Stimulated activated CD8-positive, alpha-beta memory T cell treated with anti-CD3 and anti-CD28 coated beads, Interleukin-2, amount 100 ng/mL, for 48 hours (primary cell): ENCODE measurements at places on chromosomes 3 and 15.

DNA sequence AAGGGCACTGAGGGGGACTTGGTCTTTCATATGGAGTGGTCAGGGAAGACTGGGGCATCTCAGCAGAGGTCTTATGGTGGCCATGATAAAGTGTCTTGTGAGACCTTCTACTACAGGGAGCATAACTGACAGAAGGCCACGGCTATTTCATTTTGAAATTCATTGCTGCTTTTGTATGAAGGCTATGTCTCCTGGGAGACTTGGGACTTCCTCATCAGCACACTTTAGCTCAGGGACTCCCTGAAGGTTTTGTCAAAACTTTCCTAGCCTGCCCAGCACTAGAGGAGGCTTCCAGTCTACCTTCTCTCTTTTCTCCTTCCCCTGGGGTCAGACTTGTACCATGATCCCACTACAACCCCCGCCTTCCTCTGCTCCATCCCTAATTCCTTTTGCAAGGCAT is 77.2 kb upstream of the RASGRF1 start:
- DNase-seq = no peak

DNA sequence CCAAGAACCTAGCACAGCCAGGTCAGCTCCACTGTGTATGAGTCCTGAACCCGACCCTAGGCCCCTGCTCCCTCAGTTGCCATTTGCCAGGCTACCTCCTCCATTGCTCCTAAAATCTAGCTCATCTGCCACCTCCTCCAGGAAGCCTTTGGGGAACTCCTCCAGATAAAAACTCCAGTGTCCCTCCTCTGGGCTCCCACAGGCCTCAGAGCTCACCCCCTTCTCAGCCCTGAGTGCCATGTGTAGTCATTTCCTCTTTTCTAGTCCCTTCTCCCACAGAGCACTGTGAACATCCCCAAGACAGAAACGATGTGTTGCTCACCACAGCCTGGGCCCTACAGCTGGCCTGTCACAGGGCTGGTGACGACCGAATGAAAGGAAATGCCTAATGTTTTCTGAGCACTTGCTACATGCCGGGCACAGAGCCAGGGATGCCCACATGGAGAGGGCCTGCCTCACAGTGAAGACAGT is 61.0 kb downstream of the IQSEC1 start:
- DNase-seq = no peak

GRCh38 chr3:115947325-115947724 is 324.0 kb downstream of the GAP43 start:
- DNase-seq = no peak

- no peak for DNase-seq
Observed at GRCh38 chr3:153652076-153652475, 469.1 kb upstream of the ARHGEF26 start.

DNA sequence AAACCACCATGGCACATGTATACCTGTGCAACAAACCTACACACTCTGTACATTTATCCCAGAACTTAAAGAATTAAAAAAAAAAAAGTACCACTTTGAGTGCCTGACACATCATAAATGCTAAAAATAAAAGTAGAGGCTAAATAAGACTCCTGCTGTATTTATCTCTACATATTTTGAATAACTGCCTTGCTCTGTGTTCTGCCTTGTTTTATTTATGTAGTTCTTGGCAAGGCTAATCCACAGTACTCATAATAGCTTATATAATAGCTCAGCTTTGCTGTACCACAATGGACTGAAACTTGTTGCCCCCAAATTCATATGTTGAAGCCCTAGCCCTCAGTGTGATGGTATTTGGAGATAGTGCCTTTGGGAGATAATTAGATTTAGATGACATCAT is 95.4 kb upstream of the ADAMTS9 start:
- no peak for DNase-seq

DNA sequence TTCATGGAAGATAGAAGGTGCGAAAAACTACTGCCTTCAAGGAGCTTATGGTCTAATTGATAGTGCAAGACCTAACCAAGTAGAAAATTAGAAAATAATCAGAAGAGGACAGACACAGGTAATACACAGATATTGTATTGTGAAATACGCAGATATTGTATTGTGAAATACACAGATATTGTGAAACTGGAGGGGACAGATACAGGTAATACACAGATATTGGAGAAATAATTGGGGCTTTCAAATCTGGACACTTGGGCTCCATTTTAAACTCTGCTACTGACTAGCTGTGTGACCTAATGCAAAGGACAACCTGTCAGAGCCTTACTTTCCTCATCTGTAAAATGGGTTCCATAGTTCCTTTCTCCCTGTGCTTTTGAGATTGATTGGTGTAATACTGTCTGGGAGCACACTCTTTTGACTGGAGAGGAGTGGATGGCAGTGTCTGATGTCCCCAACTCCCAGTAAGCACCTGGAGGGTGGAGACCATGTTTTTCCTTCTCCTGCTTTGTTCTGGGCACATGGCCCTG is 272.8 kb downstream of the TLE3 start:
- no peak for DNase-seq

GRCh38 chr3:145698250-145698649 is 462.7 kb downstream of the PLOD2 start:
- no peak for DNase-seq

GRCh38 chr3:185797993-185798830 is 26.6 kb downstream of the IGF2BP2 start:
- no peak for DNase-seq

GRCh38 chr3:125203731-125204130 is 8.8 kb downstream of the SLC12A8 start:
- no peak for DNase-seq

DNA sequence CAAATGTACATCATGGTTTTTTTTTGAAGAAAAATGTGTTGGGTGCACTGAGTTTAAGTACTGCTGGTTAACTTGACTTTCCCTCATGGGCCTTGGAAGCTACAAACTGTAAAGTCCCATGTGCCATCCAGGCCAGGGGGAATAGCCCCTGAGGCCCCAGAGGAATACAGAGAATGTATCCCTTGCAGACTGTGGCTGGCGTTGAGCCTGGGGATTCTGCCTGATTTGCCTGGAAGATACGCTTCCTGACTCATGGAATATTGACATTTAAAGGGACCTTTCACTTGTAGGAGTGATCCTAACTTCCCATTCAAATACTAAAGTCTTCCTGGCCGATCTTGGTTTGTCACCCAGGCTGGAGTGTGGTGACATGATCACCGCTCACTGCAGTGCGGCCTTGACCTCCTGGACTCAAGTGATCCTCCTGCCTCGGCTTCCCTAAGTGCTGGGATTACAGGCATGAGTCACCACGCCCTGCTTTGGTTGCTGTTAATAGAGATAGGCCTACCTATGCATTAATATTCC is 42.0 kb downstream of the ADAMTSL3 start:
- no peak for DNase-seq

DNA sequence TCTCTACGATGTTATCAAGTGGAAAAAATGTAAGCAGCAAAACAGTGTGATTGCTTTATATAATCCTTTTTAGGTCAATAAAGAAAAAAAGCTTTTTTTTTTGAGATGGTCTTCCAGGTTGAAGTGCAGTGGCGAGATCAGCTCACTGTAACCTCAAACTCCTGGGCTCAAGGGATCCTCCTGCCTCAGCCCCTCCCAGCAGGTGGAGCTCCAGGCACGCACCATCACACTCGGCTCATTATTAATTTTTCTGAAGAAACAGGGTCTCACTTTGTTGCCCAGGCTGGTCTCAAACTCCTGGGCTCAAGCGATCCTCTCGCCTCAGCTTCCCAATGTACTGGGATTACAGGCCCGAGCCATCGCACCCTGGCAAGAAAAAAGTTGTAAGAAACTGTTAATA is 17.3 kb downstream of the RNF168 start:
- no peak for DNase-seq

- no peak for DNase-seq
Observed at GRCh38 chr15:48914717-48915116, 36.8 kb downstream of the EID1 start.

GRCh38 chr3:186844908-186845307 is 2.4 kb downstream of the ADIPOQ start:
- DNase-seq = no peak

- DNase-seq = no peak
Observed at GRCh38 chr3:4494895-4495264, 1.7 kb downstream of the ITPR1 start.

- no peak for DNase-seq
Observed at GRCh38 chr15:88266170-88266569, 9.6 kb upstream of the NTRK3 start.

DNA sequence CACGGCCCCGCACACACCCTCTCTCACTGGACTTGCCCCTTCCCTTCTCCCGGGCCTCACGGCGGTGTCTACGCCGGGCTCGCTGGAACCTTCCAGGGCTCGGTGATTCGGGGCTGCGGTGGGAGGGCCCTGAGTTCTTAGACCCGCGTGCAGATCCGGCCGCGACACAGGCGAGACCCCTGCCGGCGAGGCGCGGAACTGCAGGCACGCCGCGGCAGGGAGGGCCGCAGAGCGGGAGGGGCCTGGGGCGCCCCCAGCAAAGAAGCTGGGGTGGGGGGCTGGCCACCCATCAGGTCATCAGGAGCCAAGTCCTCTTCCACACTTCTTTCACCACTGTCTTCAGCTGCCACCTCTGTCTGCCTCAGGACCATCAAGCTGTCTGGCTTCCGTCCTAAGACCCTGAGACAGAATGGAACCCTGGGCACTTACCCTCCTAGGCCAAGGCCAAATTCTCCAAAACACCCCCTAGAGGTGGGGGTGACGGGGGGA is 164.5 kb downstream of the XXYLT1 start:
- peak; percentile 61 for DNase-seq

GRCh38 chr15:78730955-78731354 is 80.3 kb downstream of the ADAMTS7 start:
- DNase-seq = no peak

DNA sequence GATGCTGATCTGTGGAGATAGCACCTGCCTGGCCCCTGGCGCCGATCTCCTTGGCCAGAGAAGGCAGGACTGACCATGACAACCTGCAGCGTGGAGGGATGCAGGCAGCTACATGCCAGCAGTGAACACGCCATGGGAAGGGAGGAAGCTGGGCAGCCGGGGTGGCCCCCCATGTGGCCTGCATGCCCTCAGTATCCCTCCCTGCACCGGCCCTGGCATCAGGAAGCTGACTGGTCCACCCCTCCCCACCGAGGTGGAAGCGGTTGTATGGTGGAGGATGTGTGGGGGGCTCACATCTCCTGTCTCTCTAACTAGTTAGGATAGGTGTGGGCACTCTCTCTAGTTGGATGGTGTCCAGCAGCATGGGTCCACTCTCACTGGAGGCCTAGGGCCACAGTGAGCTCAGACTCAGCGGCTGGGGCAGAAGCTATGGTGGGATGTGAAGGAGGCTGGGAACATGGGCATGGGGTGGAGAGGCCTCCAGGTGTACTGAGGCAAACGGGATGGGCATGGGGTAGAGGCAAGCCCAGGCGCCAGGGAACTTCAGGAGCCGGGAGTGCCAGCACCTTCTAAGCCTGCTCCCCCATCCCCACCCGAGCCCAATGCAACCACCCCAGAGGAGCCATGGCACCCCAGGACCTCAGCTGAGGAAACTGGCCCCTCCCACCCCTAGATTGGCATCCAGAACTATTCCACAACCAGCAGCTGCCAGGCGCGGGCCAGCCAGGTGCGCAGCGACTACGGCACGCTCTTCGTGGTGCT is 1.8 kb upstream of the ABTB1 start:
- no peak for DNase-seq

GRCh38 chr3:14949126-14949525 is 1.7 kb downstream of the NR2C2 start:
- no peak for DNase-seq

- no peak for DNase-seq
Observed at GRCh38 chr3:158849757-158850156, 47.9 kb downstream of the MFSD1 start.

DNA sequence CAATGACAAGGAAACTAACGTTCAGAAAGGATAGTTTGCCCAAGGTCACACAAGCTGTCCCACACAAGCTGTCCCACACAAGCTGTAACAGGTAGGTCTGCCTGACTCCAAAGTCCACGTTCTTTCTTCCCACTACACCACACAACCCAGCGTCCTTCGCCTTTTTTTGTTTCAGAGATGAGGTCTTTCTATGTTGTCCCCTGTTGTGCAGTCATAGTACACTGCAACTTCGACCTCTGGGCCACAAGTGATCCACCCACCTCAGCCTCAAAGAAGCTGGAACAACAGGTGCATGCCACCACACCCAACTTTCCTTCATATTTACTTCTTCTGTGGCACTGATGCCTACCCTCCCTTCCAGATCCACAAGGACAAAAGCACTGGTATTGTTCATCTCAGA is 21.4 kb downstream of the MB21D2 start:
- DNase-seq = no peak

- no peak for DNase-seq
Observed at GRCh38 chr3:105166893-105167292, 199.8 kb upstream of the ALCAM start.

- DNase-seq = no peak
Observed at GRCh38 chr3:155944081-155944480, 73.6 kb downstream of the GMPS start.

GRCh38 chr3:152902141-152902669 is 67.3 kb downstream of the P2RY1 start:
- DNase-seq = no peak

DNA sequence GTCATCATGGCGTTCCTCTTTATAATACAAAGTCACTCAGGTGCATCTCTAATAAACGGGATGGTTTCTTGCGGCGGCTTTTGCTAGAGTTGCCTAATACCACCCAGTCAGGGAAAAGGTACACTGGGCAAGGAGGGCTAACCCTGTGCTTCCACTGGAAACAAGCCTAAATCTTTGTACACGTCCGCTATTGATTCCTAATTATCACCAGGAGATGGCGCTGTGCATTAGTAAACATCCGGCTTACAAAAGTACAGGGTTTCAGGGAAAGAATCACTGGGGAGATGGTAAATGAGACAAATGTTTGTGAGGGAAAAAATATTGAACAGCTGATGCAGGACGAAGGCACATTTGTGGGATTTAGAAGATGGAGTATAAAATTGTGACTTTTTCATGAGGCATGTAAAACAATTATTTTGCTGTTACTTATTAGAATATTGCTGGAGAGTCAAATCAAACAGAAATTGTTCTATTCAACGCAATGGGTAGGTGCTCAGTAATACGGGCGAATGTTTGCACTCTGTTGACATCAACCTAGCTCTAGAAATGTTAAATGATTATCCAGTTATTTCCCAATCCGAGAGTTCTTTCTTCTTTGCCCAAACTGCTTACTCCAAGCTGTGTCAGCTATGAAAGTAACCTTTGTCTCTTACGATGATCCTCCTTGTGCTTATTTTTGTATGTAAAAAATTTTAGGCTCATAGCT is 50.6 kb downstream of the GMNC start:
- DNase-seq = no peak

- no peak for DNase-seq
Observed at GRCh38 chr15:61476741-61477140, 247.6 kb upstream of the RORA start.

GRCh38 chr3:177646749-177647148 is 449.5 kb upstream of the TBL1XR1 start:
- DNase-seq = no peak
